ENCODE measurements at places on chromosomes 6 and 20. TPM values are rescaled to one million over a fixed set of nuclear protein-coding genes. Genes with fewer than 3 reads are reported as not detected.

Gene COL11A2
- 0.13 TPM for total RNA-seq

Gene TREM1
- total RNA-seq = not detected

Gene C2
- not detected for total RNA-seq

Gene TLDC2
- not detected for total RNA-seq

Gene ADIG
- not detected for total RNA-seq

Gene TAP1
- total RNA-seq = 29.4 TPM

Gene DNAJC5
- total RNA-seq = 76.5 TPM

Gene PRDM13
- not detected for total RNA-seq

Gene ANKRD66
- total RNA-seq = not detected

Gene FAM217A
- total RNA-seq = not detected

Gene IP6K3
- total RNA-seq = not detected

Gene TMEM14B
- total RNA-seq = 64.9 TPM

Gene ZC2HC1B
- not detected for total RNA-seq

Gene SIM1
- total RNA-seq = under 0.01 TPM

Gene RAB44
- total RNA-seq = under 0.01 TPM

Gene LY6G5B
- total RNA-seq = 5.7 TPM

Gene CLDN20
- not detected for total RNA-seq

Gene GRM4
- total RNA-seq = not detected

Gene HLA-DRA
- not detected for total RNA-seq

Gene DACT2
- total RNA-seq = not detected

Gene LY6G5C
- total RNA-seq = 1.3 TPM

Gene IL17F
- not detected for total RNA-seq
